Activated CD4-positive, alpha-beta T cell treated with anti-CD3 and anti-CD28 coated beads for 36 hours (primary cell): ENCODE measurements at places on chromosomes 5 and 9. TPM values are rescaled to one million over a fixed set of nuclear protein-coding genes. Genes with fewer than 3 reads are reported as not detected.
A peak's percentile ranks its signal among the peaks of the same experiment; 100 is the strongest.

- peak; percentile 10 for DNase-seq
Measured at GRCh38 chr5:35436400-35437057, 181.1 kb upstream of the SPEF2 start.

- no peak for DNase-seq
Measured at GRCh38 chr9:105330755-105331154, 86.3 kb downstream of the SLC44A1 start.

GRCh38 chr5:149367249-149367971 lies 9.6 kb downstream of the PCYOX1L start:
- DNase-seq, result peak; percentile 71

DNA sequence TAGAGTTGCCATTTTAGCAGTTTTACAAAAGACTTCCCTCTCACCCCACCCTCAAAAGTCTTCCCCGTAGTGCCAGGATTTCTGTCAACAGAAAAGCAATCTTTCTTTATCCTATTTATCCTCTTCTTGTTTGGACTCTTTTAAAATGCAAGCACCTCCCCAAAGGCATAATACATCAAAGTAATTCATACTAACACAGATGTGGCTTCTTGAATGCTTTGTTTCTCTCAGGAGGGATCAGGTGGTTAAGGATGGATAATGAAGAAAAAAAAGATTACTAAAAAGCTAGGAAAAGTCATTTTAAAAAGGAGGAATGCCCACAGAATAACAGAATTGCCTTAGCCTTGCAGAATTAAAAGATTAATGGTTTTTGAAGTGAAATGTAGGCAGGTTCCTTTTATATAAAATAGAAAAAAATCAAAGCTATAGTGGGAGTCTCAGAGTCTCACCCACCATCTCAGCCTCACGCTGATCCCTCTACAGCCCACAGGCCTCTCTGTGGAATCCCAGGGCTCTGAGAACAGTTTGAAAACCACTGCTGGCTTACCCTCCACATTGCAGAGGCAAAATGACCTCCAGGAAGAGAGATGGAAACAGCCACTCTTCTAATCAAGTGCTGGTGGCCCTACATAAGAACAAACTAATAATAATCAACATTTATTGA lies 102.2 kb downstream of the GCNT1 start:
- no peak for DNase-seq

DNA sequence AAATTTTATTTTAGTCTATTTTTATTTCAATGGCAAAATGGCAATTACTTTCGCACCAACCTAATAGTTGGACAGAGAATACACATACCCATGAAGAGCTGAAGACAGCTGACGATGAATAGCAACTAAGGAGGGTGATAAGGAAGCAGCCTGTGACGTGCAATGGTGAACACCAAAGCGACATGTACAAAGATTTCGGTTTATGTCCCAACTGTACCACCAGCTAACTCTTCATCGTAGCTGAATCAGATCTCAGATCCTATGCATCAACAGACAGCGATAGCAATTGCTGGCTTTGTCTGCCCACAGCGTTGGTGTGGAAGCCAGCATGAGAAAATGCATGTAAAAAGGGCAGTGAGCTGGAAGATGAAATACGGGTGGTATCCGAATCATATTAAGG lies 130.6 kb upstream of the ANKH start:
- DNase-seq, result no peak

- no peak for DNase-seq
Measured at GRCh38 chr5:139698490-139699146, 50.5 kb downstream of the CXXC5 start.

DNA sequence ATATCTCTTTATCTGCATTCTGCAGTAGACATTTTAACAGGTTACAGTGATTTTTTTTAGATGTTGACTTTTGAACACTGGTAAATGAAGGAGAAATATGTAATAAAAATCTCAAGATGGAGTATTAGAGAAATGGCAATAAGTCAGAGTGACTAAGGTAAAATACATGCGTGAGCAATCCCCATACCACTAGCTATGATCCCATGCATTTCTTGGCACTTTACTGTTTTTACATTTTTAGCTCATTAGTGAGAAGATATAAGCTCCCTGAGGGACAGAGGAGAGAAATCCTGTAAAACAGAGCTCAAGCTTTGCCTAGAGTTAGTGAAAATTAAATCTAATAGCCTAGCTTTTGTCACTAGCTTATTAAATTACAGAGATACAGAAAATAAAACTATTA lies 181.9 kb upstream of the TRPM3 start:
- DNase-seq, result no peak

ORM1 gene
- total RNA-seq, result not detected

DNA sequence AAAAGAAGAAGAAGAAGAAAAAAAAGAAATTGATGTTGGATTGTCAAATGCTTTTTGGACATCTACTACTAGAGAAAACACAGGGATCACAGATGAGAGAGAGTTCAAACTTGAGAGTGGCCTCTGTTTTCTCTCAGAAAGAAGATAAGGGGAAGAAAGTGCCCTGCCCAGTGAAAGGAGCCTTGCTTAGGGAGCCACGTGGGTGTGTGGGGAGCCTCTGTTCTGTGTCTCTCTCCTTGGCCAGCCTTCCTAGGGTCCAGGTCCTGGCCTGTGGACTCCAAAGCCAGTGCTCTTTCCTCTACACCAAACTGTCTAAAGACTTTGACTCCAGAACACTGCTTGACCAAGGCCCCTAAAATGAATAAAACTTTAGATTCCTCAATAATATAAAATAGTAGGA lies 22.0 kb upstream of the COL15A1 start:
- DNase-seq, result no peak
